ENCODE measurements at places on chromosomes 16 and 17.

- no peak overlapping the region for H3K27ac ChIP-seq
- DNase-seq = no peak
- H3K4me1 ChIP-seq = no peaks in the 10 kb centered on the region
- H3K27me3 ChIP-seq = no peaks in the 10 kb centered on the region
Observed at GRCh38 chr16:49534901-49535610, 161.5 kb downstream of the C16orf78 start.

DNA sequence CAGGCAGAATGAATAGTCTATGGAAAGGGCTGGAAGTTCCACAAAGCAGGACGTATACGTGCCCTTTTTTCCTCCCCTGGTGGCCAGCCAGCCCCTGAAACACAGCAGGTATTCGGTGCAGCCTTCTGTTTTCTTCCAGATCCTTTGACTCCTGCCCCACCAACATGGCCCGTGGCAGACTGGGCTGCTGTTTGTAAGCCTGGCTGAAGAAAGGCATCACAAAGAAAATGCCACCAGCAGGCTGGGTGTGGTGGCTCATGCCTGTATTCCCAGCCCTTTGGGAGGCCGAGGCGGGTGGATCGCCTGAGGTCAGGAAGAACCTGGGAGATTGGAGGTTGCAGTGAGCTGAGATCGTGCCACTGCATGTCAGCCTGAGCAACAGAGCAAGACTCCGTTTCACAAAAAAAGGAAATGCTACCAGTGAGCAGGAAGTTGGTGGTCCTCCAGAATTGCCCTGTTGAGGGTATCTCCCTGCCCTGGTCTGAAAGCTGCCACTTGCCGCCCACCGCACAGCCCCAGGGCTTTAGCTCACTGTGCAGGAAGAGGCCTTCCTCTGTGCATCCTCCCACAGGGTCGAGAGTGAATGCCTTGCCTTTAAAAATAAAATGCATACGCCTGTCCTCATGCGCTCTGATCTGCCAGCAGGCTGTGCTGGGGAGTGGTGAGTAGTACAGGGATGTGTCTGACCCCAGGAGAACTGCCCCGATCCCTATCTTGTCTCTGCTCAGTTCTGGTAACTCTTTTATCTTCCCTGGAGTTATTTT is 587.7 kb downstream of the MAF start:
- no peaks in the 10 kb centered on the region for H3K36me3 ChIP-seq
- no peak overlapping the region for H3K4me3 ChIP-seq
- H3K27ac ChIP-seq = no peak overlapping the region
- DNase-seq = no peak
- H3K27me3 ChIP-seq = no peaks in the 10 kb centered on the region

GRCh38 chr16:12673466-12673865 is 130.2 kb downstream of the CPPED1 start:
- no peak for DNase-seq
- H3K4me1 ChIP-seq = peaks cover 2% of the 10 kb centered on the region
- H3K27me3 ChIP-seq = no peaks in the 10 kb centered on the region
- no peaks in the 10 kb centered on the region for H3K36me3 ChIP-seq
- no peak overlapping the region for H3K4me3 ChIP-seq
- no peak overlapping the region for H3K27ac ChIP-seq

DNA sequence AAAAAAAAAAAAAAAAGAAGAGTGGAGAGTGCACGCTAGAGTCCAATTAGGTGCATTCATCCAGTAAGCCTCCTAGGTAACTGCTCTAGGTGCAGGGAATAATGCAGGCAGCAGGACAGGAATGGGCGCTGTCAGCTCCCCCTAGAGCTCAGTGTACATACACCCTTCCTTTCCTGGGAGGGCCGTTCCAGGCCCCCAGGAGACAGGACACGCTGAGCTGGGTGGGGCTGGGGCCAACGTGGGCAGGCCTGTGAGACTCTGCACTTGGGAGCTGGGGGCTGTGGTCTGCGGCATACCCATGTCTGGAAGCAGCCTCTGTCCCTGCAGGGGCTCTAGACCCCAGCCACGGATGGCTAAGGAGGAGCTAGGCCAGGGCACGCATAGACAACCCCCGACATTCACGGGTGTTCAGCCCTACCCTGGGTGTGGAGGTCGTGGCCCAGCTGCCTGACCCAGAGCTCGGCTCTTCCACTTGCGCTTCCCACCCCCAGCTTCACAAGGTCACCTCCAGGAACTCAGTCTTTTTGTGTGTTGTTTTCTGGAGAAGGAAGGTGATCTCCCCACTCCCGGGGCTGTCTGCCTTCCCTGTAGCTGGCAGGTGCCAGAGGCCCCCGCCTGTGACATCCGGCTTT is 1.0 kb upstream of the ANTKMT start:
- H3K4me3 ChIP-seq = peak overlapping the region; percentile 47
- no peaks in the 10 kb centered on the region for H3K27me3 ChIP-seq
- H3K27ac ChIP-seq = peak overlapping the region; percentile 86

- no peaks in the 10 kb centered on the region for H3K36me3 ChIP-seq
- no peak overlapping the region for H3K4me3 ChIP-seq
- H3K27ac ChIP-seq = no peak overlapping the region
- H3K4me1 ChIP-seq = peaks cover 8% of the 10 kb centered on the region
Observed at GRCh38 chr17:50029185-50029584, 26.7 kb upstream of the ITGA3 start.
